ENCODE measurements at places on chromosomes 4 and X.

- no peak for DNase-seq
Observed at GRCh38 chrX:130772105-130772775, 130.8 kb downstream of the ENOX2 start.

GRCh38 chrX:132333351-132333750, 114.1 kb upstream of the RAP2C start:
- no peak for DNase-seq

DNA sequence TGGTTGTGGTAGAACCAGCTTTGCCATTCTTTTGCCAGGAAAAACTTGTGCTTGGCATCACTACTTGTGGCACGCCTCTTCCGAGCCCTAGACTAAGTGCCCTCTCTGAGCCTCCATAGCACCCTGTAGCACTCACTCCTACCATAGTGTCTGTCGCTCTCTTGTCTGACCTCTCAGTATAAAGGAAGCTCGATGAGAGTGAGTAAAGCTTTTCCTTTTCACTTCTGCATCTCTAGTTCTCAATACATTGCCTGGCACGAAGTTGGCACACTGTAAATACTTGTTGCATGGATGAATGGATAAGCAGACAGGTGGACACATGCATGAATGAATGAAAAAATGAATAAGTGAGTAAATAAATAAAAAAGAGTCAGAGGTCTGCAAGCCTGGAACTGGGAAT, 48.3 kb downstream of the TLR10 start:
- DNase-seq = no peak

DNA sequence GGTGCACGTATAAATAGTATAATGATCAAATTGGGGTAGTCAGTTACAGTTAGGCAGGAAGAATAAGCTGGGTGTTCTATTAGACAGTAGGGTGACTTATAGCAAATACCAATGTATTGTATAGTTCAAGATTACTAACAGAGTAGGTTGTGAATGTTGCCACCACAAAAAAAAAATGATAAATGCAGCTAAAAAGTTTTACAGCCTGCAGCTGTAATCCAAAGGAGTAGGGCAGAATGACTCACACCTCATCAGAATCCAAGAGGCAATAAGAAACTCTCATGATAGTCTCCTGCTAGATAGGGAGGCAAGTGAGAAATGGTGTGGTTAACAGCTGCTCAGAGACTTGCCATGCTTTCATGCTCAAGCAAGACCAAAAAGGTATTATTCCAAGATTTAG, 19.6 kb upstream of the TCEAL4 start:
- no peak for DNase-seq

DNA sequence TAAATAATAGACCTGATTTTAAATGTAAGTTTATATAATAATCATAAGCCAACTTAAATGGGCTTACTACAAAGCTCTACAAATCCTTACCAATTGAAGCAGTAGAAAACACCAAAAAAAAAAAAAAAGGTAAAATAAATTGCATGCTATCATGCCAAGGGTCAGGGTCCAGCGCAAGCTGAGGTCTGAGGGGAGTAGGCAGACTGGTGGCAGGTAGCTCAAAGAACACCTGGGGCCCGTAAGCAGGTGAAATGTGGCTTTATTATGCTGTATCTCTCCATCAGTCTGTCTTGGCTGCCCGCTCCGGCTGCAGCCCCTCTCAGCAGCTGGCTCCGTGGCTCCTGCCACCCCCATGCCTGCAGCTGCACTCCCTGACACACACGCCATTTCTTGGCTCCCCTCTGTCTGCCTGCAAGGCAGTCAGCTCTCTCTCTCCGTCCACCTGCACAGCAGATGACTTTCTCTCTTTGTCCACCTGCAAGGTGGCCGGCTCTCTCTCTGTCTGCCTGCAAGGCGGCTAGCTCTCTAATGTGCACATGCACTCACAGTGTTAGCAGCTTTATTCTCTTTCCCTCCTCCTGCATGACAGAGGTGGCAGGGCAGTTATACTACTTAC, 209.4 kb upstream of the UGT8 start:
- DNase-seq = no peak

DNA sequence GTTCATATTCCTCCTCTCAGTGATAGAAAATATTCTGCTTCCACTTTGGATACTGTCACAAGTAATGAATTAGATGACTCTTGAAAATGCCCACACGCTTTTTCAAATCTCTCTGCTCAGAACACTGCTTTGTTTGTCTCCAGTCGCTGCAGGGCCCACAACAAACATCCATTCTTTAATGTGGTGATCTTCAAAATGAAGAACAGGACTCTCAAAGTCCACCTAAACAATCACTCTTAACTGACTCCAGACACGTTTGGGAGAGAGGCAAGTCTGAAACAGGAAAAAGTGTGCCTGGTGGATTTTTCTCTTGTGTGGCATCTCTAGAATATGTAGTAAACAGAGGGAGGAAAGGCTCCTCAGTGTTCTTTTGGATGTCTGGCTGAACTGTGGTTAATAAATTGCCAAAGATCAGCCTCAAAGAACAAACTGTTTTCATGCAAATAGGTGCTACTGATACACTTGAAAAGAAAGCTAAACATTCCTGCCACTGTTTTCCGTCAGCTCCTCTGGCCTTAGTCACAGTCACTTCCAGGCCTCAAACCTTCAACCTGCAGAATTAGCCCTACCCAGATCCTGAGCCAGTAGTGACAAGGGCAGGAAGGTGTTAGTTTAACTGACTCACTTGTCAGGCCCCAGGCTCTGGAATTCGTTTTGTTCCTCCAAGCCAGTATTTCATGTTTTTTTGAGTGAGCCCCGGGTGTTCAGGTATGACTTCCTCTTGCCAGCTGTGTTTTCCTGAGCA, 259.6 kb upstream of the GPC4 start:
- DNase-seq = no peak

DNA sequence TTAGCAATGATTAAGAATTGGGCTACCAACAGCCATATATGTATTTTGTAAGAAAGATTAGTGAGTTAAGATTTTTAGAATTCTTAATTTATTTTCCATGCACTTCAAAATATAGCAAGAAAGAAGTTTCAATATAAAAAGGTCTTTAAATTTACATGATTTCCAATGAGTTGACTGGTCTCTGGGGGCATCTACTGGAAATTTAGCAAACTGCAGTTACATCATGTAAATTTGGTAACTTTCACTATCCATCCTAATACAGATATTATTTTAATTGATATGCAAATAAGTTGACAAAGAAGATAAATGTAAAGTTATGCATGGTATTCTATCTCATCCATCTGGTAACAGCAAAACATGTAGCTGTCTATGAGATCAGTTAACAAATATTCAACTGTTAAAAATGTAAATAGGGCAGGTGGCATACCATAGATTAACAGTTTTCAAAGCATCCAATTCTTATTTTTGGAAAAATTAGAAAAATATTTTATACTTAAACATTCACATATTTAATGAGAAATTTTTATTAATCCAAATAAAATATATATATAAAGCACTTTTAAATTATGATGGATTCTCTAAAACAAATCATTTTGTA, 29.1 kb downstream of the TTC29 start:
- DNase-seq = no peak

DNA sequence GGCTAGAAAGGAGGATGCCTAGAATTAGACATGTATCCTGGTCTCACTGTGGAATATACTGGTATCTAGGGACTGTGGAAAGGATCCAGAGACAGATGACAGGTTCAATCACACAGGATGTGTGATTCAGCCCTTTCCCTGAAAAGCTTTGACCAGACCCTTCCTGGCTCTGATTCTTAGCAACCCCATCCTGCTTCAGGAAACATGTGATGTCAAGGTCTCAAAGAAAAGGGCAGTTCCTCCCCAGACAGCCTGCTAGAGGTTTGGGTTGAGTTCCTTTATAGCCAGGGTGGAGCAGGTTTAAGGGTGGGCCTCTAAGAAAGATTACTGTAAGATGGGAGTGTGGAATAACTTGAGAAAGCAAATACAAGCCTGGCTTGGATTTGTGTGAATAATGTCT, 3.0 kb downstream of the BMP15 start:
- DNase-seq = no peak

DNA sequence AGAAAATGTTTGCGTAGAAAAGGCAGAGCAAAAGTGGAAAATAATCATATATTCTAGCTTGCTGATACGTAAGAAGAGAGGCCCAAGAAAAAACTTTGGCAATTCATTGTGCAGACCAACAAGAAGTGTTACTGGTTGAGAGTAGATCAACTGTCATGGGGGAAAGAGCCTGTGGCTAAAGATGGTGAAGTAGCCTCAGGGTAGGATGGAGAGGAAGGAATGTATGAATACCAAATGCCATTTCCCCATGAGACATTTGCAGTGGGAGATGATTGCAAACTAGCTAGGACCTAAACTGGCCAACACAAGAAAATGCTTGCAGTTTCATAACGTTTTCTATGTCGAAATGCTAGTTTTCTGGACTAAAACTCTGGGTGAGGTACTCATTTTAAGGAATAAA, 47.7 kb upstream of the ADGRL3 start:
- DNase-seq = no peak

DNA sequence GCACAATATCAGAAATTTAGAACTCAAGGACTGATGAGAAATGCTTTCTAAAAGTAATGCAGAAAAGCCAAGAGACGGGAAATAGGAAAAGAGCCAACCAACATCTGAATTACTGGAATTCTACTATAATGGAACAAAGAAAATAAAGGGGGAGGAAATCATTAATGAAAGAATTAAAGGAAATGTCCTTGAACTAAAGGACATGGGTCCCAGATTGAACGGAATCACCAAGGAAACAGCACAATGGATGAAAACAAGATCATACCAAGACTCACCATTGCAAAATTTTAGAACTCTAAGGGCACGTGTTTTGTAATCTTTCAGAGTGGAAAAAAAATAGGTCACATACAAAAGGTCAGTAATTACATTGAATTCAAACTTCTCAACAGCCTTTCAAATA, 35.9 kb downstream of the HPGDS start:
- DNase-seq = no peak

DNA sequence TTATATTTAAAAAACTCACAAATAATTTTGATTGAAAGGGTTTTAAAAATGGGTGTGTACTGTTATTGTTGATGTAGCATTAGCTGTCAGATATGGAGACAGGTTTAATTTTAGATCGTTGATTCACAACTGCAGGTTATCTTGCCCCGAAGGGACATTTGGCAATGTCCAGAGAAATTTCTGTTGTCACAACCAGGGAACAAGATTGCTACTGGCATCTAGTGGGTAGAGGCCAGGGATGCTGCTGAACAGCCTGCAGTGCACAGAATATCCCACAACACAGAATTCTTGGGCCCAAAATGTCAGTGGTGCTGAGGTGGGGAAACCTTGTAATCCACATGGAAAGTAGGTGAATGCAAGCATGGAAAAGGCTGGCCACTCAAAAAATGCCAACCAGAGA, 114.9 kb downstream of the MAGEB17 start:
- DNase-seq = no peak

GRCh38 chrX:113330416-113330815, 489.8 kb upstream of the AMOT start:
- DNase-seq = no peak

GRCh38 chr4:15501941-15502340, 32.3 kb downstream of the CC2D2A start:
- no peak for DNase-seq

DNA sequence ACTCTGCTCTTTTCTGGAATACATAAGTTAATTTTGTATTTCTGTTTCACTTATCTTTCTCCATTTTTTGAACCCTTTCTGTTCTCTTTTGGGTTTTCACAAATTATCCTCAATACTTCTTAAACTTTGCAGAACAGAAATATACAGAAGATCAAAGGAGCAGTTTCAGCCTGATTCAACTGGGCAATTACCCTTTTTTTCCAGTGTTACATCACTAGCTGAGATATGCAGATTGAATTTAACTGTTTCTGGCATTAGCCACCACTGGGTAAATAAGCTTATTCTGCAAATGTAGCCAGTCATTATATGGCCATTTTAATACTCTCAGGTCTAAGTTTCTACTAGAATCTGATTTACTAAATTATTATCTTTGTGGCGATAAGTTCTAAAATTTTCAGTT, 66.9 kb upstream of the GRID2 start:
- no peak for DNase-seq

- DNase-seq = no peak
Observed at GRCh38 chr4:120544838-120545237, 377.7 kb downstream of the PRDM5 start.

GRCh38 chr4:13647031-13647430, 19.5 kb upstream of the BOD1L1 start:
- no peak for DNase-seq

GRCh38 chr4:57231781-57232180, 121.6 kb upstream of the IGFBP7 start:
- no peak for DNase-seq

- DNase-seq = no peak
Observed at GRCh38 chrX:133151336-133151735, 54.4 kb upstream of the USP26 start.

GRCh38 chrX:133249266-133250058, 31.3 kb upstream of the TFDP3 start:
- DNase-seq = no peak

GRCh38 chr4:57280481-57280880, 170.3 kb upstream of the IGFBP7 start:
- no peak for DNase-seq

DNA sequence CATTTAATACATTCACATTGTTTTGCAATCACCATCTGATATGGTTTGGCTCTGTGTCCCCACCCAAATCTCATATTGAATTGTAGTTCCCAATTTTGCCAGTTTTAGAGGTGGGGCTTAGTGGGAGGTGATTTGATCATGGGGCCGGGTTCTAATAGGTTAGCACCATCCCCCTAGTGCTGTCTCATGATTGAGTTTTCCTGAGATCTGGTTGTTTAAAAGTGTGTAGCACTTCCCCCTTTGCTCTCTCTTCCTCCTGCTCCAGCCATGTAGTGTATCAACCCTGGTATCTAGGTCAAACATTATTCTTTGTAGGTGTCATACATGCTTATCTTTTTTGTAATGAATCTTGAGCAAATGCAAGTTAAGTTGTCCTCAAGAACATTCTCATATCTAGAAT, 83.3 kb upstream of the KIT start:
- no peak for DNase-seq

GRCh38 chr4:6873792-6874461, 35.7 kb upstream of the TBC1D14 start:
- peak; percentile 59 for DNase-seq

DNA sequence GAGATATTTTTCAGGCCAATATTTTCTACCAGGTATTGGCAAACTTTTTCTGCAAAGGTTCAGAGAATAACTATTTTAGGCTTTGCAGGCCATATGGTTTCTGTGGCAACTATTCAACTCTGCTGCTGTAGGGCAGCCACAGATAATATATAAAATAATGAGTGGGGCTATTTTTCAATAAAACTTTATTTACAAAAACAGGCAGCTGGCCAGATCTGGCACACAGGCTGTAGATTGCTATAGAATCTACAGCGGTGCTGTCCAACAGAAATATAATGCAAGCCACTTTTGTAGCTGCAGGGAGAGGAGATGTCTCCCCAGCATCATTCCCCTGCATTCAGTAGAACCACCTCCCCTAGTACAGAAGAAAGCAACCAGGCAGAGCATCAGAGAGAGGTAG, 97.6 kb upstream of the BCOR start:
- no peak for DNase-seq

GRCh38 chr4:24799544-24800324, 4.4 kb downstream of the SOD3 start:
- DNase-seq = no peak

DNA sequence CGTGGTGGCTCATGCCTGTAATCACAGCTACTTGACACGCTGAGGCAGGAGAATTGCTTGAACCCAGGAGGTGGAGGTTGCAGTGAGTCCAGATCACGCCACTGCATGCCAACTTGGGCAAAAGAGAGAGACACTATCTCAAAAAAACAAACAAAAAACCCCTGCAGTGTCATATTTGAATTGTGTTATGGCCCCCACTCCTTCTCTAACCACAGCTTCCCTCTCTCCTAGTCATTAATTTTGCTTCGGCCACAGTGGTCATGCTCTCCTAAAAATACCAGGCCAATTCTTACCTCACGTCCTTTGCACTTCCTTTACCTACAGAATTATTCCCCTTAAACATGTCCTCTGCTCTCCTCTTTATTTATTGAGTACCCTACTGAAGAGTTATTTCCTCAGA, 206.1 kb downstream of the PPP3CA start:
- no peak for DNase-seq
